ENCODE measurements at places on chromosomes 5 and 9.
A peak's percentile ranks its signal among the peaks of the same experiment; 100 is the strongest.

- no peak for DNase-seq
Measured at GRCh38 chr5:96481009-96481786, 48.1 kb upstream of the PCSK1 start.

DNA sequence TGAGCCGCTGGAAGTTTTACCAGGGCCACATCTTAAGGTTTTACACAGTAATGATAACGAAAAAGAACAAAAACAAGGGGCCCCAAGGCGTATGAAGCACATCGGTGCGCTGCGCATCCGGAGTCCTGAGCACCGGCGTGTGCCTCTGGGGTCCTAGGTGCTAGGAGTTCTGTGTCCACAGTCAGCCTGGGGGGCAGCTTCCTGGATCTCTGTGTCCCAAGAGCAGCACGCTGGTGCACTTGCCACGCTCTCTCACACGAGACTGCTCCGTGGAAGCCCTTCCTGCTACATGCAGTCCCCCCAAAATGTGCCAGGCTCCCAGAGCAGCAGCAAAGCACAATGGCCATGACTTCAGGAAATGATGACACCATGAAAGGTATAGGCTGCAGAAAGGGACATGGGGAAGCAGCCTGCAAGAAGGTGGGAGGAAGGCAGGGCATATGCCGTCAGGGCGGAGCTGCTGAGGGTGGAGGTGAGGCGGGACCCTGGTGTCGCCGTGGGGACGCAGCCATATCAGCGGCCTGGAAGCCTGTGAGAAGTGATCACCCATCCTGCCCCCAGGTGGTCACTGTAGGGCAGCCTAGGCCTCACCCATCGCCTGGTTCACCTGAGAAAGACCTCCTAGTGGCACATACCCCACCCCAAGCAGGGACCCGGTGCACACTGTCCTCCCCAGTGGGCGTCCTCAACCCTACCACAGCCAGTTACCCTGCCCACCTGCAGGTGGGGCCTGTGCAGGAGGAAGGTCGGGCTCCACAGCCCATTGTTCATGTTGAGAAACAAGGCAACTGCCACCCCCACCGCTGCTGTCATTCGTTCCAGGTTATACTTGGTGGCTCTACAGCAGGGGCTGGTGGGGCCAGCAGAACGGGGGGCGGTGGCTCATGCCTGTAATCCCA is 23.6 kb upstream of the SLC6A3 start:
- DNase-seq = no peak

GRCh38 chr5:23332650-23333251 is 174.7 kb upstream of the PRDM9 start:
- DNase-seq = no peak

DNA sequence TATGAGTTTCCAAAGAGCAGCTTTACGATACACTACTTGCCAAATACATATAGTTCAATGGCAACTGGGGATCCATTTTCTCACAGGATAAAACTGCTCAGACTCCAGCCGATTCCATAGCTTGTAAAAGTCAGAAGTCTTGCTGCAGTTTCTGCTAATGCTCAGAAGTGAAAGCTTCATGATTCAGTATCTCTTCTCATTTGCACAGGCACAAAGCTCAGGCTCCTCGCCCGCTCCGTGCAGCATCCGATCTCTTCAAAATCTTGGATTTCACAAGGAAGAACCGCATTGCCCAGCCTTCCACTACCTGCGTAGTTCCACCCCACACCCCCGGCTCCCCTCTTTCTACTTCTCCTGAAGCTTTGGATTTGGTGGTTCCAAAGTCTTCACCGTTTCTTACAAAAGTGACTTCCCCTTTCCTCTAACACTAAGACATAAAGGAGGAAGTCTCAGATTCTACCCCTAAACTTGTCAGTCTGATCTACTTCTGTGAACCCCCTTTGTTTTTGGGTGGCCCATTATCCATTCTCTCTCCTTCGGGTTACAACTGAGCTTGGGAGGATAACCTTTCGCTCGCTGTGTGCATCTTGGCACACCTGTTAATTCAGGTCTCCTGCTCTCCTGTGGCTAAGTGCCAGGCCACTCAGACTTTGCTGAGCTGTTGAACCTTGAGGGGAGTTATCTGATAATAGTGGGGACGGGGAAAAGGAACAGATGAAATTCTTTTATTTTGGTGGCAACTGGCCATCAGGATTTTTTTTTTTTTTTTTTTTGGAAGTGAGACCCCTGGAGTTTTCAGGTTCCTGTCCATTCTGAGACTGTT is 194.1 kb downstream of the GNA14 start:
- no peak for DNase-seq

GRCh38 chr5:129382921-129383672 is 77.0 kb upstream of the ADAMTS19 start:
- DNase-seq = no peak

GRCh38 chr5:106510321-106510720 is 1160.4 kb downstream of the EFNA5 start:
- no peak for DNase-seq

DNA sequence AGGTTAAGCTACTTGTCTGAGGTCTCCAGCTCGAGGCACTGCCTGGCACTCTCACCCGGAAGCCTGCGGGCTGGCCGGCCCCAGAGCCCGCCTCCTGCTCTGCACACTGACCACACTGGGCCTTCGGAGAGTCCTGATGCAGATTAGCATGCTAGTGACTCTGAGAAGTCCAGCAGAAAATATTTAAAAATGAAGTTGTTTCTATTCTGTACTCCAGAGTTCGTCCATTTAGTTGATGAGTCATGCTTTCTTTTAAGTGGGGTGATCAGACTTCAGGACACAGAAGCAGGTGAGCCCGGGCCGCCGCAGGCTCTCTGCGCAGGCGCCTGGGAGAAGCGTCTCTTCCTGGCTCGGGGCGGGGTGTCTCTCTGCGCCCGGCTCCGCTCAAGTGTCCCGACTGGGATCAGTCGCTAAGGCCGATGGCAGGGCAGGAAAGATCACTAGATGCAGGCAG is 32.5 kb downstream of the FAM240B start:
- no peak for DNase-seq

DNA sequence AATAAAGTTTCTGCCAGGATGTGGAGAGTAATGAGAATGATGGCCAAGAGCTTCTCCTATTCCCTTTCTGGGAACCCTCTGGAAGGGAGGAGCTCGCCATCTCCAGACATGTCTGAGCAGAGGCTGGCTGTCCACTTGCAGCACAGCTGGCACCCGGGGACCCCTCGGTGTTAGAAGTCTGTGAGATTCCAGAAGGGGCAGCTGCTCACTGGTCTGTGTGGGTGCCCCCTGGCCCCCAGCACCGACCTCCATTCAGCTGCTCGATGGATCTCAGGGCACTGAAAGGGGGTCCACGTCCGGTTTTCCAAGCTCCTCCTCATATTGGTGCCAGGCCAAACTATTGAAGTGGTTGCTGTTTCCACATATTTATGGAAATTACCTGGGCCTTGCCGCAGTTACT is 3.6 kb upstream of the FAM163B start:
- DNase-seq = no peak

DNA sequence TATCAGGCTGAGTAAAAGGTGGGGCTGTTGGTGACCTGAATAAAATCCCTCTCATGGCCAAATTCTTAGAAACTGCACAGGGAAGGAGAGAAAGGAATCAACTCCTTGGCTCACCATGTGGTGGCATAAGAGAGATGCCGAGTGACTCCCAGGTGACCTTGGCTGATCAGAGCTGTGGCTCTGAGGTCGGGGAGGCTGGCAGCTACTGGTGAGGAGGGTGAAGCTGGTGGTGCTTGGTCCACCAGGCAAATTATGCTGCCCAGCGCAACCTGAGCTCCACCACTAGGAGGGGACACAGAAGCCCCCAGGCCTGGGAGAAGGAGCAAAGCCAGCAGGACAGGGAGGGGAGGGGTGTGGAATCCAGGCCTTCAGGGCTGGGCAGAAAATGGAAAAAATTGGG is 111.2 kb upstream of the IL12B start:
- DNase-seq = peak; percentile 31

DNA sequence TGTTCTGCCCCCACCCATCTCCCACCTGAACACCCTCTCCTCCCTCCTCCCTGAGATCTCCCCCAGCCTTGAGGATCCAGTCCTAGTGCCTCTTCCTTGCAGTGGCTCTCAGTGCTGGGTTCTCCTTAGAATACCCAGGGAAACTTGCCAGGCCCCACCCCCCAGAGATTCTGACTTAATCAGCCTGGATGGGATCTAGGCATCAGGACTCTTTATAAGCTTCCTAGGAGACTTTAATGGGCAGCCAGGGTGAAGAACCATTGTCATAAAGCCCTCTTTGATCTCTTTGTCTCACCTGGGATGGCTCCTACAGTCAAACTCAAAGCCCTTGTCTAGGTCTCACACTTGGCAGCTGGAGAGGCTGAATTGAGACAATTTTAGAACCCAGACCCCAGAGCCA is 8.6 kb upstream of the GLIS3 start:
- DNase-seq = no peak

GRCh38 chr5:137923856-137924255 is 34.6 kb downstream of the PKD2L2 start:
- no peak for DNase-seq

GRCh38 chr9:37925786-37926736 is 22.1 kb upstream of the SLC25A51 start:
- no peak for DNase-seq

- peak; percentile 29 for DNase-seq
Measured at GRCh38 chr9:111728617-111729366, 65.9 kb downstream of the SHOC1 start.

- no peak for DNase-seq
Measured at GRCh38 chr5:161847447-161847846, 473 bp upstream of the GABRA1 start.

- no peak for DNase-seq
Measured at GRCh38 chr5:118554981-118555380, 433.4 kb downstream of the DTWD2 start.

DNA sequence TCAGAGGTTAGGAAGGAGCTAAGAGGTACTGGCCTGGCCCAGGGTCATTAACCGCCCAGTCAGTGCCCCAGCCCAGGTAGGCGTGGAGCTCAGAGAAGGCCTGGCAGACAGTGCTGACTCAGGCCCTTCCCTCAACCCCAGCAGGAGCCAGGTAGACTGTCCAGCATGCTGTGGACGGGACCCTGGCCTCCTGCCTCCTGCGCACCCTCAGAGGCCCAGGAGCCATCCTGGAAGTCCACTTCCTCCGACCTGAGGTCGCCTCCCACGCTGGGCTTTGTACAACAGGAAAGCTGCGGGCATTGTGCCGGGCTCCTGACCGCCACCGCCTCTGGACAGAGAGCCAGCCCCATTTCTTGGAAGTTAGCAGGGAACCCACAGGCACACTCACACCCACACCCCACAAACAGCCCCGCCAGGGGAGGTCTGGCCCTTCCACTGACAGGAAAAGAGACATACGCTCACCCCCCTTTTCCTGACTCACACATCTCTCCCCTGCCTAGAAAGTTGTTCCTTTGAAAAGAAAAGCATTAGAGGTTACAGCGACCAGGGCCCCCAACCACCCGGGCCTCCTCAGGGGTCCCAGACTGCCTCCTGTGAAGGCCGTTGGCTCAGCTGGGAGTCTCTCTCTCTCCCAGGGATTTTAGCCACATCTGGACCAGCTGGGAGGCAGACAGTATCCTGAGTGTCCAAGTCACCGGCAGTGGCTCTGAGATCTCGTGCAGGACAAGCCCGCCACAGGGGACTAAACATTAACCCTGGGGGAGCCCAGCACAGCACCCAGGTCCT is 7.7 kb downstream of the RALGDS start:
- DNase-seq = no peak

DNA sequence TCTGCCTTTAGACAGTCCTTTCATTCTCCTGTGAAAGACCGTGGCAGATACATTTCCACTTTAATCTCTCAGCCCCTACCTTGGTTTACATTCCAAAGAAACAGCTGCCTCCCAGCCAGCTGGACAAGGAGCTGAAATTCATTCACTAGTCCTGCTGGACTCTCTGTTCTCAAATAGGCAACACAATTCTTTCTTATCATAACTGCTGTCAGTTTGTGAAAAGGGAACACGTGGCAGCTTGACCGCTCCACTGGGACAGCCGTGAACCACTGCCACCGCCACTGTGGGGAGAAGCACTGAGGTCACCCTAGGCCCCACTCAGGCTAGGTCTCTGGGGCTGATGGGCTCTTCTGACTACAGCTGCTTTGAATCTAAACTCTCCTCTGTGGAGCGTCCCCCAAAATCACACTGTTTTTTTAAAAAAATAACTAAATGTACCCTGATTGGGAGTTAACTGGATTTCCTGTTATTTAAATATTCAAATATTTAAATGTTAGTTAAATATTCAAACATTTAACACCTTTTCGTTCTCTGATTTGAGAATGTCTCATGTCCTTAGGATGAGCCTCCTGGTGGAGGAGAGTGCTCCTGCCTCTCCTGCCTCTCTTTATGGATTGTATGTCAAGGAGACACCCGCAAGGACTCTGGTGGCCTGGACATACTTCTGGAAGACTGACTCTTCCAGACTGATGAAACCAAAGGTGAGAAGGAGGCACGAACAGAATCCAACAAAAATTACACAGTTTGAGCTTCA is 120.1 kb downstream of the BOD1 start:
- peak; percentile 94 for DNase-seq

- no peak for DNase-seq
Measured at GRCh38 chr5:79772651-79773050, 83.0 kb downstream of the CMYA5 start.

- peak; percentile 23 for DNase-seq
Measured at GRCh38 chr5:52725808-52726207, 61.9 kb upstream of the ITGA1 start.

GRCh38 chr9:131773911-131774379 is 34.1 kb upstream of the RAPGEF1 start:
- peak; percentile 88 for DNase-seq

- DNase-seq = no peak
Measured at GRCh38 chr5:135367076-135367475, 32.0 kb downstream of the MACROH2A1 start.

DNA sequence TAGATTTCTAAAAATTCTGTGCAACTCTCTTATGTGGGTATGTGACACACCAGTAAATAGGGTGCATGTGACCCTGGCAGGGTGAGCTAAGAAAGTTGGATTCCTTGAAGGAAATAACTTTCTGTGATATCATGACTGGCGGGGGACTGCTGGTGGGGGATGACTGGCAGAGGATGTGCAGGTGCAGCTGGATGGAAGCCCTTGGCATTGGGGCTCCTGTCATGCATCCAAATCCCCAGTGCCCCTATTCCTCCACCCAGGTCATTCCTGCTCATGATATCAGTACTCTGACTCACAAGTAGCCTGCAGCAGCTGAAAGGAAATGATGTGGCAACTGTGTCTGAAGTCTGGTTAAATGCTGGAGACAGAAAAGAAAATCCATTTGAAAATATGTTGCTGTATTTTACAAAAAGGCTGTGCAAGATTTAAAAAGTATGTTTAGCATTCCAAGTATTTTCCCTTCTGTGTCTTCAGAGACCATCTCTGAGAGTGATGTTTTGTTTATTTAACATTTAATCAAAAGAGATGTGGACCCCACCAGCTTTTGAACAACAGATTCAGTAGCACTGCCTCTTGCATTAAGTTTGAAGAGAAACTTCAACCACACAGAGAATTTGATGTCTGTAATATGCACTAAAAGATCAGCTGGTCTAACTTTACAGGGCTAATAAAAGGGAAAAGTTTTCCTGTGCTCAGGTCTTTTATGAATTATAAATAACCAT is 17.9 kb upstream of the ZSWIM6 start:
- DNase-seq = peak; percentile 90

Measured in myocyte (in vitro differentiated cells).